ENCODE measurements at places on chromosomes 7 and 10. TPM values are rescaled to one million over a fixed set of nuclear protein-coding genes. Genes with fewer than 3 reads are reported as not detected.

DNA sequence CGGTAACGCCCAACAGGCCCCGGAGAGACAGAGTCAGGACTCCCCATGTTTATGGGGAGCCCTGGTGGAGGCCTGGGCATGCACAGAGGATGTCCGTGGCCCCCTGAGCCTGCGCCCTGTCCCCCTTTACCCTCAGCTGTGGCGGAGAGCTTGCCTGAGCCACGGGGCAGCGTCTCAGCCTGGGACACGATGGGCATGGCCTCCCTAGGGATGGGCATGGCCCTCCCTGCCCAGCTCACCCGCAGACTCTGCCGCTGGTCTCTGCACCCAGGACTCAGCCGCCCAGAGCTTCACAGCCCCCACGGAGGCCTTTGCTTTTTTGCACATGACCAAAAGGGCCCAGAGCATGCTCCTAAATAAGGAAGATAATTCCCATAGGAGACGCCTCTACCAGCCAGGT is 394.2 kb downstream of the PTPRN2 start:
- DNase-seq: no peak
- H3K4me3 ChIP-seq: no peak overlapping the region
- H3K27ac ChIP-seq: no peak overlapping the region
- no peaks in the 10 kb centered on the region for H3K4me1 ChIP-seq
- H3K36me3 ChIP-seq: no peaks in the 10 kb centered on the region

DNA sequence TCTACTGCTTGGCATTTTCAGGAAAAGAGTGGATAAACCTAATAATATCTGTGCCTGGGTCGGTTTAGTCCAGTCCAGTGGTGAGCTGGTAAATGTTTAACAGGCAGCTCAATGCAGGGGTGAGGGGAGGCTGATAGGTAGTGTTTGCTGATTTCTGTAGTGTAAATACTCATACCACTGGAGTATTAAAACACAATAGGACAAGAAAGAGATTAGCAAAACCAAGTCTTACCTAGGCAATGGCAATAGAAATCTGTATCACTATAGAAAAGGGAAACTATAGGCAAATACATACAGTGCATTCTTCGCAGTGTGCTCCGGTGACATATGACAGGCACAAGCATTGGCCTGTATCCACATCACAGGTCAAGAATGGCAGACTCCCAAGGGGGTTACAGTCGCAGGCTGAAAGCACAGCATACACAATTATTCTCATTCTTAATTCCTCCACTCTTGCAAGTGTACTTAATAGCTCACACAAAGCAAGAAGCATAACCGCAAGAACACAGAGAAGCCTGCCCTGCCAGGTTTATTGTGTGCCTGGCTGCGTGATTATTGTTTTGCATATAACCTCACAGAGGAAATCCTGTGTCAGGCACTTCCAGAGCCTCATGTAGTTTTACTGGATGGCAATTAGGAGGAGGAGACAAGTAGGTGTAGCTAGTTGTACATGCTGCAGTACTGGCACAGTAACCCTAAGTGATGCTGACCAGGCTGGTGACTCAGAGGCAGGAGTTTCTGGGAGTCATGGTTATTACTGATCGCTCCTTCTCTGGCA is 35.0 kb downstream of the LAMB4 start:
- H3K4me1 ChIP-seq: peaks cover 40% of the 10 kb centered on the region
- H3K27me3 ChIP-seq: no peaks in the 10 kb centered on the region
- peak overlapping the region; percentile 79 for H3K27ac ChIP-seq
- no peaks in the 10 kb centered on the region for H3K36me3 ChIP-seq
- no peak overlapping the region for H3K4me3 ChIP-seq

DNA sequence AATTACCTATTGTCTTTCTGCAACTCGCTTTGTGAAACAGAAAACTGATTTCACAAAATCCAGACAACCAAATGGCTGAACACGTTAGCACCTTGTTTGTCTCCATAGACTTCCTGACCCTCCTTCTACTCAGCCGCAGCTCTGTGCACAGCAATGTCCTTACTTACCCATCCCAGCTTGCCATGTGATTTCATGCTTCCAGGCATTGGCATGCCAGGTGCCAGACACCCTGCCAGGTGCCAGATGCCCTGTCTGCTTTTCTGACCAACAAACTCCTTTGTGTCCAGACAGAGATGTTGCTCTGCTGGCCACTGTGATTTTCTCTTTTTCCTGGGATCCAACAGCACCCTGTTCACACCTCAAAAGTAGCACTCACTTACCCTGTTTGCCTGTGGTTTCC is 16.1 kb upstream of the FAM170B start:
- no peaks in the 10 kb centered on the region for H3K27me3 ChIP-seq
- no peaks in the 10 kb centered on the region for H3K4me1 ChIP-seq
- H3K27ac ChIP-seq: no peak overlapping the region
- no peak for DNase-seq
- no peaks in the 10 kb centered on the region for H3K36me3 ChIP-seq

- no peaks in the 10 kb centered on the region for H3K27me3 ChIP-seq
- H3K4me3 ChIP-seq: no peak overlapping the region
- no peak for DNase-seq
- H3K36me3 ChIP-seq: no peaks in the 10 kb centered on the region
- H3K27ac ChIP-seq: no peak overlapping the region
These were observed 29.5 kb downstream of the CDK13 start for GRCh38 chr7:39979406-39980073.

GRCh38 chr10:67815571-67816059 is 22.4 kb downstream of the DNAJC12 start:
- H3K4me3 ChIP-seq: no peak overlapping the region
- H3K27me3 ChIP-seq: no peaks in the 10 kb centered on the region
- no peak overlapping the region for H3K27ac ChIP-seq
- no peak for DNase-seq

Gene NPSR1
- not detected for total RNA-seq

Gene SPDYE11
- total RNA-seq: not detected

All from esophagus muscularis mucosa (tissue), 4 donors.